ENCODE measurements at places on chromosomes 16 and 17.

- DNase-seq: no peak
Observed at GRCh38 chr16:50040710-50041109, 15.7 kb downstream of the CNEP1R1 start.

DNA sequence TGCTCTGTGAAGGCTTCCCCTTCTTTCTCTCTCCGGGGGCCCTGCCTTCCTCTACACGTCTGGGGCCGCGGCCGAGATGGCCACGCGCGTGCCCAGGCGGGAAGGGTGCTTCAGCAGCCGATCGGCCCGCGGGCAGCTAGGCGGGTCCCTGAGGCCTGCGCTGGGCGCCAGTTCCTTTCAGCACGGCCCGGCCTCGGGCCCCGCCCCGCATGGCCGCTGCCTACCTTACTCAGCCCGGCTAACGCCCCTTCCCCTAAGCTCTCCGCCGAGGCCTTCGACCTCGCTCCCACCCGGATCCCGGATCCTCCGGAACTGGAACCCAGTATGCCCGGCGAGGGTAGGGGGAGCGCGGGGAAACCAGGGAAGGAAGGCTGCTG is 335 bp downstream of the TMEM11 start:
- DNase-seq: no peak

GRCh38 chr16:48231727-48232492 is 12.2 kb upstream of the LONP2 start:
- DNase-seq: no peak

DNA sequence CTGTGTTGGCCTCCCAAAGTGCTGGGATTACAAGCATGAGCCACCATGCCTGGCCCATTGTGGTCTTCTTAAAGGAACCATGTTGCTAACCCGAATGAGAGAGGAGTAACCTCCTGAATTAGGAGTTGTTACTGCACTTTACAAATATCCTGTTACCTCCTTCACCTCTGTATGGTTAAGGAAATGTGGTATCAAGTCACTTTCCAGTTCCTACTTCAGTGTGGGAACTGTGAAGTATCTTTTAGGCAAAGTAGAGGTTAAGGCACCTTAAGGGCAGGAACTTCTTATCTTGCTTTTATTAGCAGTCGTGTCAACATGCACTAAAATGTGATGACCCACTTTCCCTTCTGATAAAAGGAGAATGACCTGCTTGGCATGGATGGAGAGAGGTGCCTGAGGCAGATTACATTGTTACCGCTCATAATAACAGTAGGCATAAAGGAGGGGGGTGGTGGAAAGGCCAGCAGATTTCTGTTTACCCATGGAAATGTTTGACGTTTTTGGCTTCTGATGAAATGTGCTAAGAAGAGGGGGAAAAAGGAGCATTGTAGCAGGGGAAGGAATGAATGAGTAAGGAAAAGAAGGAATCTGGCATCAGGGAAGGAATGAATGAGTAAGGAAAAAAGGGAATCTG is 28.5 kb downstream of the FTO start:
- no peak for DNase-seq

DNA sequence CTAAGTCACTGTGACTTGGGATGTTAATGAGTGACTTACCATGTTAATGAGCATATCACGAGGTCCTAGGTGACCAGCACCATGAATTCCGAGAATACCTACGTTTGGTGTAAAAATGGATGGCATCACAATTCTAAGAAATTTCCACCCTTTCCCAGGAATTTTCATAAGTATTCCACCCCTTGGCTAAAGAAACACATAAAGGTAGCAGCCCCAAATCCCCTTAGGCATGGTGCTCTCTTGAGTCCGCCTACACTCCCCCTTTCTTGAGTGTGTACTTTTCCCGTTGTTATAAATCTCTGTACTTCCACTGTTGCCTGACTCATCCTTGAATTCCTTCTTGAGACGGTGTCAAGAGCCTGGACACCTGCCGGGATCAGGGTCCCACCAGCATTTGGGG is 504.0 kb upstream of the RBFOX1 start:
- no peak for DNase-seq

Measured in activated T-helper 1 cell treated with anti-CD3 and anti-CD28 coated beads, Interleukin-2, amount 50 U/mL, for 16 hours (primary cell).